EL (cell line): ENCODE measurements at places on chromosomes 7 and 10.

DNA sequence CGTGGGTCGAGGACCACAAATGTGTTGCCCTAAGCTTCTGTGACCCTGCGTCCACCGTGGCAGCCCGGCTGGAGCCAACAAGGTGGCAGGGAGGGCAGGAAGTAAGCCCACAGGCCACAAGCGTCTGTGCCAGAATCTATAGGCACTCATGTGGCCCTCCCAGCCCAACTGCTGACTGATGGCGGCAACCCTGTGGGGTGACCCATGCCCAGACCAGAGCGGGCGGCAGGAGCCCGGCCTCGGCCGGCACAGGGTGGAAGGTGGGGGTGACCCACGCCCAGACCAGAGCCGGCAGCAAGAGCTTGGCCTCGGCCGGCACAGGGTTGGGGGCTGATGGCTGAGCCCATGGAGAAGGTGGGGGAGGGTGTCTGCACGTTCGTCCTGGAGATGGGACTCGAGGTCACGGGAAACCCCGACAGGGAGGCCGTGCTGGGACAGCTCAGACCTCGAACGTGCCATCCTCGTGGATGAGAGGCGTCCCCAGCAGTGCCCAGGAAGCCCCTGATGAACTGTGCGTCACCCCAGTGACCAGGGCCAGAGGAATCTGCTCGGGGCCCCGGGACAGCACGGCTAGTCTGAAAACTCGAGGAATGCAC, 181.0 kb downstream of the ELFN1 start:
- DNase-seq, result peak; percentile 37

DNA sequence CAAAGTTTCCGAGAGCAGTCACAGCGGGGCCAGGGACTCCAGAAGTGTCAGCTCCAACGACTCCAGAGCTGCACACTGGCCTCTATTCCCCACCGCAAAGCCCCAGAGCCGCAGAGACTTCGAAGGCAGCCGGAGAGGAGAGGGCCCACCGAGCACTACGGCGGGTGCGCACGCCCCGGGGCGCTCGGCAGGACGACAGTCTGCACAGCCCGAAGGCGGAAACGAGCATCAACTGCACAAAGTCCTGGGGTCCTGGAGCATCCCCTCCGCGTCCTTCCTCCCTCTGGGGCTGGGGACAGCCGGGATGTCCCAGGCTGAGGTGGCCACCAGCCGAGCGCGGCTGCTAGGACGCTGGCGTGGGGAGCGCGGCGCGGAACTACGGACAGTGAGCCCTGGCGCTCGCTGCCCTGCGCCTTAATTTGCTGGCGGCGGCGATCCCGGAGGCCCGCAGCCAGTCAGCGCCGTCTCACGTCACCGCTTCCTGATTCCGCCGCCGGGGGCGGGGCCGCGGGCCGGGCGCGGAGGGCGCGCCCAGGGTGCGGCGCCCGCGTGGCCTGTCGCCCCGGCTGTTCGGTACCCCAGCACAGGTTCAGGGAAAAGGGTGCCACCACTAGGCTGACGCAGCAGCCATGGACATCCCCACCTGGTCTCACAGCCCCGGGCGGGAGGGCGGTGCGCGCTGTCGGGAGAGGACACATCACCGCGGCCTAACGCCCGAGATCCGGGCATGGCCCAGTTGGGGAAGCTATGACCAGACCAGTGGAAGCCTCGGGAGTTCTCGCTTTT, at the start of gene TBX20:
Gene TBX20, minus strand, starts transcription at position 391 of the 786 bp plus-strand sequence. CDS start 480 bp downstream, outside the sequence.
- peak; percentile 13 for DNase-seq

DNA sequence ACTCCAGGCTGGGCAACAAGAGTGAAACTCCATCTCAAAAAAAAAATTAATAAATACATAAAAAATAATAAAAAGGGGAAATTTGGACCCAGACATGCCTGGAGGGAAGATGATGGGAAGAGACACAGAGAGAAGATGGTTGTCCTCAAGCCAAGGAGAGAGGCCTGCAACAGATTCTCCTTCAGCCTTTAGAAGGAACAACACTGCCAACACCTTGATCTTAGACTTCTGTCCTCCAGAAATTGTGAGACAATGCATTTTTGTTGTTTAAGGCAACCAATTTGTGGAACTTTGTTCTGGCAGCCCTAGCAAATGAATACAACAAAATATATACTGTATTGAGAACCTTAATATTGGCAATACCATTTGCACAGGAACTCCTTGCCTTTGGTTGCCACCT, 180.3 kb upstream of the TNS3 start:
- no peak for DNase-seq

DNA sequence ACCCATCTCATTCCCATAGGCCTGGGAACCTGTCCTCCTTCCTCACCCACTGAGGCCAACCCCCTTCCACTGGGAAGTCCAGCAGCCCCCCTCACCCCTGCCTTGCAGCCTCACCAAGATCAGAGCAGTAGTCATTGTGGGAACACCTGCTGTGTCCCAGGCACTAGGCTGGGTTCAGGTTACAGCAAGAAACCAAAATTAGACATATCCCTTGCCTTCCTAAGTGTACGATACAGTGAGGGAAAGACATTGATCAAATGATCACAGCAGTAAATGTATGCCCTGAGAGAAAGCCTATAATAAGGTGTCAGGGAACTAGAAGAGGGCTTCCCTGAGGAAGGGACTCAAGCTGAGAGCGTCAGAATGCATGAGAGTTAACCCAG, 17.0 kb upstream of the C10orf105 start:
- DNase-seq, result no peak

- no peak for DNase-seq
These were observed 4.7 kb downstream of the CDNF start for GRCh38 chr10:14833106-14833505.

DNA sequence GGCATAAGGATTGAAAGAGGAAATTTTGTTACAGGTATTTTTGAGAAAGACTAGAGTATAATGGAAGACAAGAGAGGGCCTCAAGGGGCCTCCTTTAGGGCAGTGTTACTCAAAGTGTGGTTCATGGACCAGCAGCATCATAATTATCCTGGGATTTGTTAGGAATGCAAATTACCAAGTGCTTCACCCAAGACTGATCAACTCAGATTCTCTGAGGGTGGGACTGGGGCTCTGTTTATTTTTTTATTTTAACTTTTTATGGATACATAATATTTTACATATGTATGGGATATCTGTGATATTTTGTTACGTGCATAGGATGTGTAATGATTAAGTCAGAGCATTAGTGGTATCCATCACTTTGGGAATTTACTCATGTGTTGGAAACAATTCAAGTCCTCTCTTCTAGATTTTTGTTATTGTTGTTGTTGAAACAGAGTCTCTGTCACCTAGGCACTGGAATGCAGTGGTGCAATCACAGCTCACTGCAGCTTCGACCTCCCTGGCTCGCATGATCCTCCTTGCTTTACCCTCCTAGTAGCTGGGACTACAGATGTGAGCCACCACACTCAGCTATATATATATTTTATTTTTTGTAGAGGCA, 2.2 kb upstream of the KCTD7 start:
- DNase-seq, result peak; percentile 36

GRCh38 chr7:96547371-96547811, 162.3 kb downstream of the SEM1 start:
- DNase-seq, result no peak

- no peak for DNase-seq
These were observed 68.8 kb downstream of the ITGB8 start for GRCh38 chr7:20399521-20399920.

- no peak for DNase-seq
These were observed 262.5 kb downstream of the TRIL start for GRCh38 chr7:28695300-28696295.

GRCh38 chr10:75418293-75418692, 13.1 kb upstream of the LRMDA start:
- DNase-seq, result no peak

DNA sequence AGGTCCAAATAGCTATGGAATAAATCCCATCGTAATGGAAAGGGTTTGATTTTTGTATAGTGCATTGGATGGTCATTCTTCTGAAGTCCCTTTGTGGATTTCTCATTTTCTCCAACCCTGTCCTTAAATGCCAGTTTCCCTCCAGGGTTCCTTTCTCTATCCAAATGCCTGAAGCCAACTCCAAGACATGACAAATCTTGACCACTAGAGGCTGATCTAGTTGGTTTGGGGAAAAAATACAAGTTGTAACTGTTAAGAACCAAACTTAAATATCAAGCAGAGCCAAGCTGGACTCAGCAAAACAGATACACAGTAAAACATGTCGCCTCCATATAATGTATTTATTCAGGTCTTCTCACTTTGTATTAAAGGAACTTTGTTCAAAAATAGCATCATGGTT, 28.7 kb downstream of the FRMD4A start:
- peak; percentile 25 for DNase-seq

GRCh38 chr7:42227936-42228591, 8.9 kb downstream of the GLI3 start:
- DNase-seq, result no peak

DNA sequence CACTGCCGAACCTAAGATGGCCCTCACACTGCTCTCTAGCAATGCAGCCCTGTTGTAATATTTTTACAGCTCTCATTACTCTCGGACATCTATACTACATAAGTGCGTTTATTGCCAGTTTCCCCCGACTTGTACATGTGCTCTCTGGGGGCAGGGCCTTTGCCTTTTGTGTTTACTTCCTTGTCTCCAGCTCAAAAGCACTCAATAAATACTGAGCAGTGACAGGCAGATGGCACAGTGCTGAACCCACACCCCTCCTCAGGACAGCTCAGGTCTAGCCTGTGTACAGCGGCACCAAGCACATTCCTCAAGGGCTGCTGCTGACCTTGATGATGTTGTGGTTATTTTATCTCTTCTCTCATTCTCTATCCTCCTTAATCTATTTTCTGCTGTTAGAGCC, 68.0 kb upstream of the ELMO1 start:
- no peak for DNase-seq

DNA sequence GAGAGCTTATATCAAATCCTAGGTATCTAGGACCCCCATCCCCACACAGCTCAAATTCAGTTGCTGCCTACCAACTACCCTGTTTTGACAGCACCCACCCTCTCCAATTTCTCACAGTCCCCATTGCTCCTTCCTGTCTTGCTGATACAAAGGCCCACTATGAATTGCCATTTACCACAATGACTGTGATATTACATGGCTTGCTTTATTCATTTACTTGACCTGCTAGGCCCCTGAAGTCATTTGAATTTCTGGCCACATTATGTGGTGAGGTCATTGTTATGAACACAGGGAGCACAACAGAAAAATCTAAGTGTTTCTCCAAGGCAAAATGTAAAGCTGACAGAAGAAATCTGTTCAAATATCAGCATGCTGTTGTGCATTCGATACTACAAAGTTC, 101.4 kb downstream of the PPP1R17 start:
- DNase-seq, result peak; percentile 52

DNA sequence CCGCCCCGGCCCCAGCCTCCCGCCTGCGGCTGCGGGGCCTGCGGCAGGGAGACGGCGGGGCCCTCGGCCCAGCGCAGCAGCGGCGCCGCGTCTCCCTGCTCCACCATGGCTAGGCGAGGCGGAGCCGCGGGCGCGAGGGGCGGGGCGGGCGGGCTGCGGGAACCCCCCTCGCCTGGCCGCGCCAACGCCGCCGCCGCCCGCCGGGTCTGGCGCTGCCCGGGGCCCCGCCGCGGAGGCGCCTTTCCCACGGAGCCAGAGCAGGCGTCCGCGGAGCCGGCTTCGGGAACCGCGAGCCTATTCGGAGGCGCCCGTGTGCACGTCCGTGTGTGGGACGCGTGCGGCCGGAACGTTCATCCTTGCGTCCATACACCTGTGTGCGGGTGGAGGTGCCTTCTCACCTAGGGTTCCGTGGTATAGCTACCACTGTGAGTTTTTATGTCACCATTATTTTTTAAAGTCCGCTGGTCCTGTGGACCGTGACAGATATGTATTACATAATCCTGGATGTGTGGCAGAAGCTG, at the start of gene DENND11:
Gene DENND11, minus strand, starts transcription at position 120 of the 521 bp plus-strand sequence. Its CDS starts 13 bp downstream, at position 107.
- DNase-seq, result peak; percentile 47

DNA sequence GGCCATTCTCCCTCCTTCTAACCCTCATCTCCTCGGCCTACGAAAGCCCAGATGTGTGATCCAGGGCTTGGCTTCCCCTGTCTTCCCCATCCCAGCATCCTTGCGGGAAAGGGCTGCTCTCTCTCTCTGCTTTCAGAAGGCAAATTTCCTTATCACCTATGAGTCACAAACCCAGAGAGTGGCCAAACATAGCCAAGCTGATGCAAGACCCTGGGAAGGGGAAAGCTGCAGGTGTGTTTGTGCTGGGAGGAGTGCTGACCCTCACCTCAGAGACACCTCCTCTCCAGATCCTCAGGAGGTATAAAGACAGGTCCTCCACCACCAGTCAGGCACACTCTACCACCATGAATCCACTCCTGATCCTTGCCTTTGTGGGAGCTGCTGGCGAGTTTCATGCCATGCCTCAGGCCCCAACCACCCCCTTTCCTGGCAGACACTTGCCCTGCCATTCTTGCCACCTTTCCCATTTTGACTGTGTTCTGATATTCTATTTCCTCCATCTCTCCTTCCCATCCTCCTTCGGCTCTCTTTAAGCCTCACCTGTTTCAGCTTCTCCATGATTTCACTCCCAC, 10.6 kb upstream of the PRSS2 start:
- DNase-seq, result no peak

- no peak for DNase-seq
These were observed 2.4 kb upstream of the MYO1G start for GRCh38 chr7:44981035-44981706.

GRCh38 chr10:11616021-11616420, 4.6 kb upstream of the USP6NL start:
- DNase-seq, result no peak

DNA sequence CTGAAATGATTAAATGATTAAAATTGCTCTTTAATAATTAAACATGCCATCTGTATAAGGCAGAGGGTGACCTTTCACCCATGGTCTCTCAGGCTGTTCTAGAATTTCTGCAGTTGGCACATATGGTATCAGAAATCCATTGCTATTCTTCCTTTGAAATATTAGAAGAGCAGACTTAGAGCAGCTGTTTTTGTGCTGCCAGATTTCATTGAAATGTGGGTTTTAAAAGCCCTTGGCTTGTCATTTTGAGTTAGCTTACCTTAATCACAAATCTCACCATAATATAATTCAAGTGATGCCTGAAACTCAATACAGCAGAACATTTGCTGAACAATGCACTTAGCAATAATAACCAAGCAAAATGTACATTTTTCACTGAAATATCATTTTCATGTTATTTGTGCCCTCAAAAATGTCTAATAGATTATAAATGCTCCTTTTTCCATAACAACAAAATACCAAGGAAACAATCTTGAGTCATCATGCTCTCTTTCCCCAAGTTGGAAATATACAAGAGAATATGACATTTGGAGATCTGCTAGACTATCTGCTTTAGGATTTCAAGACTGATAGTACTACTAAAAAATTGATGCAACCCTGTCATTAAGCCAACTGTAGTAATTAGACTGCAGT, 16.1 kb upstream of the PTTG1IP2 start:
- DNase-seq, result no peak

DNA sequence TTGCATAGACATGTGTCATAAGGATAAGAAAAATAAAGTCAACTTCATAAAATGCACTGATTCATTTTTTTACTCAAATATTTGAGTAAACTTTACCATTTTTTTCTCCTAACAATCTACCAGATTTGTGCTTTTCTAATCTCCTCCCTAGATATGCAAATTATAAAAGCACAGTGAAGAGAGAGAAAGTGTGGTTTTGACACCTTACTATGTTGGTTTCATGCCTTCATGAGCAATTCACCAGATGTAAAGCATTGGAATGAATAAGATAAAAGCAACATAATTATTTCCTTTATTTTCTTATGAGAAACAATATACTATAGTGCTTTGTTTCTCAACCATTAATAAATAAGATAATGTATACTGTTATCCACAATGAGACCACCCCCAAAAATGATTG, 432.5 kb upstream of the PCDH15 start:
- no peak for DNase-seq

GRCh38 chr10:18582803-18583202, 68.6 kb downstream of the NSUN6 start:
- DNase-seq, result peak; percentile 30
